NCI-H1105 (cell line): ENCODE measurements at places on chromosomes 2 and 18.

DNA sequence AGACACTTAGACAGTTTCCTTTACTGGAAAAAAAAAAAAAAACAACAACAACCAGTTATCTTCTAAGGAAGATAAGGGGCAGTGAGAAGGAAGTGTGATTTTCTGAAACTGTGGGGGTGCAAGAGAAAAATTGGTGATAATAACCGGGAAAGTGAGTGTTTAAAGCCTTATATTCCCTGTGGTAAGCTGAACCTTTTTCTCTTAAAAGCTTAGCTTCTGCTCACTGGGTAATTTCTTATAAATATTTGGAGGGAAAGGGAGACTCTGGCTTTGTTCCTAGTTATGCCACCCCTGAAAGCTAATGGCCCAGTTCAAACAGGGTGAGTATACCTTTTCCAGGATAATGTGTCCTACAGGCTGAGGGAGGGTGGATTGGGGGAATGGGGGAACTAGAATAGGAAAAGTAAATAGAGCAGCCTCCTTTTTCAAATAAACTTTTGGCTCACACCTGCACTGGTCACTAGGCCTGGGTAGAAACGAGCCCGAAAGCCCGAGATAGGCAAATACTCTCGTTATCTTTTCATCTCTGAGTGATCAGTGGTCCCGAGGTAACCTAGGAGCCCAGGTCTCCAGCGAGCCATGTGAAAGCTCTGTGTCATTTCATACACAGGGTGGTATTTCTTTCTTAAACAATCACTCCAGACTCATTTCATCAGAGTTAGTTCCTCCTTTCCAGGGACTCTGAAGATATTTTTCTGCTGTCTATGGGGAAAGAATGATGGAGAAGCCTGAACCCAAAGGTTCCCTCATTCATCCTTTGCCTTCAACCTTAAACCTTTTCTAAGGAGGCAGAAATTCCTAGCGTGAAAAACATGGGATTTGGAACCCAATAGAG is 15.5 kb upstream of the SRBD1 start:
- DNase-seq = no peak

DNA sequence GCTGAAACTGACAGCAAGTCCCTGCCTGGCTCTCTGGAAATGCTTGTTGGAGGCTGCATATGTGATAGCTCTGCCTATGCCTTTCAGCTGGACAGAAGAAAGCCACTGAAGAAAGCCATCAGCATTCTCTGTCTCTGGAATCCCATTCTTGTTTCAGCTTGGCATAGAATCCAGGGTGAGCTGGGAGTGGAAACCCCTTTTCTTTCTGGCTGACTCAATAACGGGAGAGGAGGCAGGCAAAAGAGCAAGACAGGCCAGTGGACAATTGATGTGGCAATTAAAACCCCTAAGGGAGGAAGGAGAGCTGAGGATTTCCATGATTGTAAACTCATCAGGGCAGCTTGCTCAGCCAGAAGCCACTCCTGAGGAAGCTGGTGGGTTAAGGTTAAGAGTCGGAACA is 208.1 kb downstream of the CLIP4 start:
- DNase-seq = no peak

DNA sequence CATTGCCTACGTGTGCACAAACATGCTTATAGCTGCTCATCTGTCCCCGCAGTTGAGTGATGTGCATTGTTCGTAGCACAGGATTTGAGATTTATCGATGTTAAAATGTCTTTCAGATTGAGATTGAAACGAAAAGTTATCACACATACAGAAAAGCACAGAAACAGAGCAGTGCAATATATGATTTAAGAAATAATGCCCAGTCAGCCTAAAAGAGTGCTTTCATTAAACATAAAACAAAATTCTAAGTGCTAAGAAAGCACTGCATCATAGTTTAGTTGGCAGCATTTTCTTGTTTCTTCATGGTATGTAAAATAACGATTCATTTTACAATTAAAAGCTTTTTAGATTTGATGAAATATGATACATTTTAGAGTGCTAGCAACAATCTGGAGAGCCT is 31.9 kb upstream of the GORASP2 start:
- DNase-seq = no peak

DNA sequence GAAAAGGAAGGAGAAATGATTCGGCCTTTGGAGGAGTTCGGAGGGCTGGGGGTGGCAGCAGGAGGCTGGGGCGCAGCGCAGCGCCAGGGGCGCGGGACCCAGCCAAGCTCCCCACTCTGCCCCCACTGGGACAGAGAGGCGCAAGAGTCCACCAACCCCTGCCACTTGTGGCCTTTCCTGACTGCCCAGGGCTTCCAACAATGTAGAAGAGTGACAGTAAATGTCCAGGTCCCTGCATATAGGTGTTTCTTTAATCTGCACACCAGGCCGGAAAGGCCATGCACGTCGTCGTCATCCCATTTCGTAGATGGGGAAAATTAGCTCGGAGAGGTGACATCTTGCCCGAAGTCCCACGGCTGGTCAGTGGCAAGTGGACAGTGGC is 96.6 kb downstream of the INHBB start:
- no peak for DNase-seq

DNA sequence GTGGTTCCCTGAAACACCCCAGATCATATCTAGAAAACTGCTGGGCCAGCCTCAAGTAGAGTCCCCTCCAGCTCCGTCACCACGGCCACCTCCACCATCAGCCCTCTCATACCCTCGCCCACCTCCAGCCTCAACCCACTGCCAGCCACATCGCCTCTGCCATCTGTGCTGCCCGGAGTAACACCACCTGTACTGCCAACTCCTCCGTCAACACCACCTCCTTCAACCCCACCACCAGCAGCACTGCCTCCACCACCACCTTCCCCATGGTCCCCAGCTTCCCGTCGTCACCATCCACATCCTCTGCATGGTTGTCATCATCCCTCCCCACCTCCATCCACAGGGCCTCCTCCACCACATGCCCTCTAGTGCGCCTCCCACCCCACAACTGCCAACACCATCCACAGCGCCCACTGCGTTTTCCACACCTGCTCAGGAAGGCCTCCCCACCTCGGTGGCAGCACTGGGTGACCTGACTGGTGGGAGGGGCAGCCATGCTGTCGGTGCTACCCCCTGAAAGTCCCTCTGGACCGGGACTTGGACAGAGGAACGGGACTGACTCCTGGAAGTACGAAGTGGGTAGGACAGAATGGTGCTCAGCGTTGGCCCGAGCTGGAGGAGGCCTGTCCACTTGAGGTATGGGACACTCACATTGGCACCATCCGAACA is 1.6 kb downstream of the SNED1 start:
- no peak for DNase-seq

- DNase-seq = no peak
These were observed 15.0 kb upstream of the TTR start for GRCh38 chr18:31576670-31577069.

- no peak for DNase-seq
These were observed 85.8 kb downstream of the RDH14 start for GRCh38 chr2:18474700-18475099.

DNA sequence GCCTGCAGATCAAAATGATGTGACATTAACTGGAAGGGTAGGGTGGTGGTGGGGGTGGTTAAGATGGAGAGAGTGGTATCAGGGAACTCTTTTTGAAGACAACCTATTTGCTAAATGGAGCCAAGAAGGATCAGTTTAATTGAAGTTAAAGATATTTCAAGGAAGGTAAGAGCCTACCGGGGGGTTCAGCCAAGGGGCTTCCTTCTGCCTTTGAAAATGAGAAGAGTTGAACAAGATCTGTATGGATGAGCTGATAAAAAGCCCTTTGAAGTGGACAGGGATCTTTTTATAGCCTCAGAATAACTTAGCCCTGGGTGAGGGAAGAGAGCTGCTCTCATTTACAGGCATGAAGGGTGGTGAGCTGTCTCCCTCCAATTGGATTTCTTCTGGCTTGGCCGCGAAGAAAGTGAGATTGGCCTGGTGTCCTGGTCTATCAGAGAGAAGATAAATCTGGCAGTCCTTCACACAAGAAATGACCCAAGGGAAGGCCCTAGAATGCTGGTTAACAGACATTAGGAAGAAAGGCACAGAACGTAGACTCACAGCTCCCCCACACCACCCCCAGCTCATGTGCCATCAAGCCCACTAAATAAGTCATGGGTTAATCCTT is 439.8 kb downstream of the TNS1 start:
- DNase-seq = no peak

- DNase-seq = no peak
These were observed 36.8 kb upstream of the ATP8B1 start for GRCh38 chr18:57839942-57840381.

GRCh38 chr2:239409976-239410375 is 9.2 kb upstream of the HDAC4 start:
- no peak for DNase-seq

DNA sequence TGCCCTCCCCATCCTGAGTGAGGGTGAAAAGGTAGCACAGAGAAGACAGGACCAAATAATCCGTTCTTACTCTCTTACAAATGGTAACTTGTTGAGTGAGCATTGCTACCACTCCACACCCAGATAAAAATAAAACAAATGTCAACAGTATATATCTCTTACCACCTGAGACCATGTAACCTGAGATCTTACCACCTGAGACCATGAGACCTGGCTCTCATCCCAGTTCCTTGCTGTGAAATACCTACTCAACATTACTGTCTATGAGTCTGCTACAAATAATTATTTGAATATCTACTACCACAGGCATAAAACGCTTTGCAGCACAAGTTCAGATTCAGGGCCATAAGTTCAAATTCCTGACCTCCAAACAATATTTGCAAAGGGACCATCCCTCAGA is 234.7 kb downstream of the C1D start:
- peak; percentile 24 for DNase-seq

- DNase-seq = no peak
These were observed 101.1 kb downstream of the MEMO1 start for GRCh38 chr2:31909661-31910060.

DNA sequence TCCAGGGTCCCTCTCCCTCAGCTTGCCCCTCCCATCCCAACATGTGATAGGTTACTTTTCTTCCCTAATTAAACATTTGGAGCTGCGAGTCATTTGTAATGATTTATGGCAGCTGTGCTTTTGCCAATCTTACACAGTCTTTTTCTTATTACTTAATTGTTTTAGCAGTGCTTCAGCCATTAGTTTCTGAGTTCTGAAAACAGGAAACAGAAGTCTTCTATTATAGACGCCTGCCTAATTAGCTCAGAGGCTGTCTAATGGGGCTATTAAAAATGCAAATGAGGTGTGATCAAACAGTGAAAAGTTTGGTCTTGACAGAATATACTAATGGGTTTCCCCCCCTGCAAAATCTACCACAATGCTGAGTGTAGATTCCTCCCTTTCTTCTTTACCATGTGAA is 388.3 kb upstream of the CELF4 start:
- DNase-seq = no peak

- no peak for DNase-seq
These were observed 420.2 kb downstream of the SUCLG1 start for GRCh38 chr2:84038866-84039265.

GRCh38 chr2:158507679-158508078 is 50.9 kb downstream of the PKP4 start:
- no peak for DNase-seq

- no peak for DNase-seq
These were observed 82.0 kb downstream of the CTAGE1 start for GRCh38 chr18:22335731-22336198.

DNA sequence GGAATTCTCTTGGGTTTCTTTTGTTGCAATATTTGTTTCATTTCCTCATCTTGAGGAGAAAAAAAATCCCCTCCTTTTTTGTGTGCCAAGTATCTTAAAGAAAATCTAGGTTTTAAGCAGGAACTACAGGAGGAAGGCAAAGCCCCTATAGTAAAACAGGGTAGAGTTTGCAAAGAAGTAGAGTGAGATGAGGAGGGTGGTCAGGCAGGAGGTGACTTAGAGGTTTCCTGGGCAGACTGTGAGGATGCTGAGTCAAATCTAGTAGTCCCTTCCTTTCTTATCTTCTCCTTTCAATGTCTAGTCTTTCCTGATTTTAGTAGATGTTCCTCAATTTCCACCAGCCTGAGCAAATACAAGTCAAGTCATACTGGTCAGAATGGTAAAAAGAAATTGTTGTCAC is 222.5 kb downstream of the PMAIP1 start:
- DNase-seq = no peak

GRCh38 chr2:119536707-119537106 is 7.5 kb upstream of the CFAP221 start:
- no peak for DNase-seq

GRCh38 chr18:31105733-31106132 is 3.5 kb upstream of the DSC2 start:
- DNase-seq = no peak

DNA sequence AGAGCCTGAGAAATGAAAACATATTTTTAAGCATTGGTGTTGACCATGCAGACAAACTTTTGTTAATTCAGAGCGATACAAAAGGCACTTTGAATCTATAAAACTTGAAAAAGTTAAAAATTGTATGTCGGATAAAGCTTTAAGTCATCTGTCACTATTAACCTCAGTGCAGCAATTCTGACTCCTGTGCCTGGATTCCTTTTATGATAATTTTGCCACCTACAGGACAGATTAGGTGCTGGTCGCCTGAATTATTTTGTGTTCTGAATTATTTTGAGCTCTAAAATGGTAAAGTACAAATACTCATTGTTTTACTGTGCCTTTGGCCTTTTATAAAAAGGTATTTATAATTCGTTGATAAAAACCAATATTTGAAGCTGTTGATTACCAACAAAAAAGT is 19.4 kb upstream of the RNF138 start:
- DNase-seq = no peak

DNA sequence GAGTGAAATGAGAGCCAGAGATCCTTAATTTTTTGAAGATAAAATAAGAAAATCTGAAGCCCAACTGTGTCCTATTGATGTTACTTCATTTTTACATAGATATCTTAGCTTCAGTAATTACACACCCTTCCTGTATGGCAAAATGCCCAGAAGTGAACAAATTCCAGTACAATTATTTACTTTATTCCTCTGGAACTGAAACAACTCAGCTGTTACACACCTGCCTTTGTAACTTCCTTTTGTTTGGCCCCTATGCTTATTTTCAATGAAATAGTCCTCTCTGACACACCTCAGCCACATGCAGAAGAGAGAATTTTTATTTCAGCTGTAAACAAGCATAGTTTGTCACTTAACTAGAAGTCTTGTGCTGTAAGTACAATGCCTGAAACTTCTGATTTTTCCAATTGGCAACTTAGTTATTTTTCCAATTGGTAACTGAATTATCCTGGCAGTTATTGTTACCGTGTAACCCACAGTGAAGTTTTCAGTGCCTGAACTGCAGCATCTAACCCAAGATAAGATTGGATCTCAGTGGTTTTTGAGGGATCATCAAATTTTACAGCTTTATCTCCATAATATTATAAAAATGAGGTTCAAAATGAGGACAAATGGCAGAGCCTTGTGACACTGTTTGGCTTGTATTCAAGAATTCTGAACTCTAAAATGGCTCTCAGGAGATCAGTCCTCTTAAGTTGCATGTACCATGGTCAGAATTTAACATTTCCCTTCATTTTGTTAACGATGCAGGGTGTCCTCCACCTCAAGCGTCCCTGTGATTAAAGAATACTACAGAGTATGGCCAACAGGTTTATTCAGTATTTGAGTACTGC is 82.6 kb downstream of the PKP4 start:
- DNase-seq = peak; percentile 78
